ENCODE measurements at places on chromosomes 16 and 17.

GRCh38 chr17:17395246-17395802 lies 81.5 kb upstream of the MED9 start:
- no peak for DNase-seq

DNA sequence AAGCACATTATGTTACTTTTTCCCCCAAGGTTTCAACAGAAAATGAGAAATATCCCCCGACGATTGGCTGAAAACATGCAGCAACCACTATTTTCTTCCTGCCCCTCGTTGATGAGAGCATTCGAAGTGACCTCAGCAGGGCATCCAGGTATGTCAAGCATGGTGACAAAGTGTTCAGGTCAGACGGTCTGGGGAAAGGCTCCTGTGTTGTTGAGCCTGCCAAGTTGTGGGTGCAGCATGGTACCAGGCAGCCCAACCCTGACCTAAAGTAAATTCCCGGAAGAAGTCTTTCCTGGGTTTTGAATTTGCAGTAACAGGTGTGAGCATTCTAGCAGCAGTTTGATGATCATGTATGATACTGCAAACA lies 51.7 kb upstream of the SEC14L1 start:
- no peak for DNase-seq

- no peak for DNase-seq
Measured at GRCh38 chr17:9981344-9981915, 76.4 kb upstream of the RCVRN start.

- DNase-seq, result no peak
Measured at GRCh38 chr17:62965174-62965685, 805 bp upstream of the TANC2 start.

DNA sequence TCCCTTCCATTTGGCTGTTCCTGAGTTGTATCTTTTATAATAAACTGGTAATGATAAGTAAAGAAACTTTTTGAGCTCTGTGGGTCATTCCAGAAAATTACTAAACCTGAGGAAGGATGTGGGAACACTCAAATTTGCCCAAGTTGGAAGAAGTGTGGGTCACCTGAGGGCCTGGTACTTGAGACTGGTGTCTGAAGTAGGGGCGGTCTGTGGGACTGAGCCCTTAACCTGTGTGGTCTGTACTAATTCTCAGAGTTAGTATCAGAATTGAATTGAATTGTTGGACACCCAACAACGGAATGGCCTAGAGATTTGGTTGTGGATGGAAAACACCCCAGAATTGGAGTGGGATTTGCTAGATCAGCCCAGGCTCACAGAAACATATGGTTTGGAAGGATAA lies 43.1 kb downstream of the IKZF3 start:
- DNase-seq, result no peak

DNA sequence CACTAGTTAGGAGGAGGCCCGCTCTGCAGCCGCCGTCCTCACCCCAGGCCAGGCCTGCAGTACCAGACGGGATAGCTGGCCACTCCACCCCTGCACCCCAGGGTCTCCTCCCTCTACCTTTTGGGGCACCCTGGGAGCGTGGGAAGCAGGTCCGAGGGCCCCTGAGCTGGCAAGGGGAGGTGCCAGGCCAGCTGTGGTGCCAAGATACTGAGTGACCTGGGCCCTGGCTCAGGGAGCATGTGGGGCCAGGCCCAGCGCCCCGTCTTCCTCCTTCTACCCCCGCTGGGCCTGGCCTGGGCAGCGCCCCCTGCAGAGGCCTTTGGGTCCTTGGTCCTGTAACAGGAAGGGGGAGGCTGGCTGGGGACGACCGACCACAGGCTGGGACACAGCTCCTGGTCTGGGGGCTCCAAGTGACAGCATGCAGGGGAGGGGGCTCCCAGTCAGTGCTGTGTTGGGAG lies 13.0 kb downstream of the PAM16 start:
- no peak for DNase-seq

Measured in skin of body (tissue), 3 donors.